ENCODE measurements at places on chromosomes 4 and X.
A peak's percentile ranks its signal among the peaks of the same experiment; 100 is the strongest.

DNA sequence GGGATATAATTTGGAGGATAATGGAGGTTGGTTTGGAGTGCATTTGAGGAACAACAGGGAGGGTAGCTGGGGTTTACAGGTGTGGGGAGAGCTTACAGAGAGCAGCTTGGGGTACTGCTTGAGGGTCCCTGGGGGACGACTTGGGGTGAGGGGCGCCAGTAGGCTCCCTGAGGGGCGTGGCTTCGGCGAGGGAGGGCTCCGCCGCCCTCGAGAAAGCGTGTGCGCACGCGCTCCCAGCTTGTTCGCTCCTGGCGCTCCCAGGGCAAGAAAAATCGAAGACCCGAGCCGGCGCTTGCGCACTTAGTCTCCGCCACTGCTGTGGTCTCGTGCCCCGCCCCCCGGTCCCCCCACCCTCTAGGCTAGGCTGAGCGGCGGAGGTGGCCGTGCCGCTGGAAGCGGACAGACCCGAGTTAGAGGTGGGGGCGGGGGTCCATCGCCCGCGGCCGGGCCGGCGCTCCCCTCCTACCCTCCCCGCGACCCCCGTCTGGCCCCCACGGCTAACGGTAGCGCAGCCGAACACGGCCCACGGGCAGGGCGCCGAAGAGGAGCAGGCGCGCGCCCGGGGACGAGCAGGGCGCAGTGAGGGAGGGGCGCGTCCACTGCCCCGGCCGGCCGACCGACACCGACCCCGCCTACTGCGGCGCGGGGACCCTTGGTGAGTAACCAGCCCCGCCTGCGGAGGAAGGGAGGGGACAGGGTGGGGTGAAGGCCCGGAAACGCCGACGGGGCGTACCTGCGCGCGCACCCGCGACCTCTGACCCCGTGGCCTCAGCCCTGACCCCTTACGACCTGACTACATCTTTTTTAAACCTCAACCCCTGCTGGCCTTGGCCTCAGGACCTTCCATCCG lies 5.4 kb upstream of the CCDC120 start:
- no peak for DNase-seq

GRCh38 chrX:153802513-153803045 lies 8.1 kb downstream of the SSR4 start:
- no peak for DNase-seq

DNA sequence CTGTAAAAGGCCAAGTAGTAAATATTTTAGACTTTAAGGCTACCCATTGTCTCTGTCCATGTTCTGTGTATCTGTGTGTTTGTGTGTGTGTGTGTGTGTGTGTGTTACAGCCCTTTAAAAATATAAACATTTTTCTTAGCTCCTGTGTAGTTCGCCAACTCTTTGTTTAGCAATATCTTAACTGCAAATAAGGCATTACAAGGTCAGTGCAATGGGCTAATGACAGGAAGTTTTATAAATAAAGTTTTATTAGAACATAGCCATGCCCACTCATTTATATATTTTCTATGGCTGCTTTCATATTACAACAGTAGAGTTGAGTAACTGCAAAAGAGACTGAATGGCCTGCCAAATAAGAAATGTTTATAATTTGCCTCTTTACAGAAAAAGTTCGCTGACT lies 5.9 kb upstream of the SLC7A11 start:
- no peak for DNase-seq

- no peak for DNase-seq
Observed at GRCh38 chr4:151147000-151147399, 47.6 kb downstream of the RPS3A start.

DNA sequence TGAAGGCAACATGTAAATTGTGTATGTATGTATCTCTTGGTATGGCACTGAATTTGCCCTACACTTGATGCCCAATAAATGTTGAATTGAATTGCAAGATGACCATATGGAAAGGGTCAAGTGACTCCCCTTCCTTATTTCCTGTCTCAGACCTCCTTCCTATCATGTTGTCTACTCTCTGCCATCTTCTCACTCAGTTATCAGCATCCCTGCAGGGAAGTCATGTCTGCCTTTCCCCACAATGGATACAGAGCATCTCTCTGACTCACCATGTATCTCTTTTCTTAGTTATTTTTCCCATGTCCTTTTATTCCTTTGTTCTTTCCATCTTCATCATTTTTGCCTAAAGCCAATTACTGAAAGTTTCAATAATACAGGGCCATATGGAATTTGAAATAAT lies 22.5 kb downstream of the BMX start:
- no peak for DNase-seq

DNA sequence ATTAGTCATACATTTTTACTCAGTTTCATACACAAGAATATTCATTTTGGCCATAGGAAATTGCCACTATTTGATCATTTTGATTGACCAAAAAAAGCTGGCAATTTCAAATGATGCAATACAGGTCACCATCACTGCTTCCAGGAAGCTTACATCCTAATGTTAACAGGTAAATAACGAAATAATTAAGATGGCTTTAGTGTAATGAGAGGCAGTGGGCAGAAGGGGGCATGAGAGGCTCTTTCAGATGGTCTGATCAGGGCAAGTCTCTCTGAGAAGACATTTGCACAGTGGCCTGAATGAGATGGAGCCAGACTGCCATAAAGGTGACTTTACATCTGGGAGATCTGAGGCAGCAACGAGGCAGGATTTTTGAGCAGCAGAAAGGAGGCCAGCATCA lies 170.7 kb downstream of the SLIT2 start:
- peak; percentile 5 for DNase-seq

- no peak for DNase-seq
Observed at GRCh38 chrX:131747173-131747572, 203.3 kb downstream of the OR13H1 start.

- DNase-seq = no peak
Observed at GRCh38 chrX:133640161-133641015, 225.1 kb upstream of the GPC4 start.

GRCh38 chrX:16807548-16807947 lies 21.3 kb downstream of the TXLNG start:
- DNase-seq = no peak

- DNase-seq = no peak
Observed at GRCh38 chr4:145920205-145920604, 18.4 kb downstream of the ZNF827 start.

DNA sequence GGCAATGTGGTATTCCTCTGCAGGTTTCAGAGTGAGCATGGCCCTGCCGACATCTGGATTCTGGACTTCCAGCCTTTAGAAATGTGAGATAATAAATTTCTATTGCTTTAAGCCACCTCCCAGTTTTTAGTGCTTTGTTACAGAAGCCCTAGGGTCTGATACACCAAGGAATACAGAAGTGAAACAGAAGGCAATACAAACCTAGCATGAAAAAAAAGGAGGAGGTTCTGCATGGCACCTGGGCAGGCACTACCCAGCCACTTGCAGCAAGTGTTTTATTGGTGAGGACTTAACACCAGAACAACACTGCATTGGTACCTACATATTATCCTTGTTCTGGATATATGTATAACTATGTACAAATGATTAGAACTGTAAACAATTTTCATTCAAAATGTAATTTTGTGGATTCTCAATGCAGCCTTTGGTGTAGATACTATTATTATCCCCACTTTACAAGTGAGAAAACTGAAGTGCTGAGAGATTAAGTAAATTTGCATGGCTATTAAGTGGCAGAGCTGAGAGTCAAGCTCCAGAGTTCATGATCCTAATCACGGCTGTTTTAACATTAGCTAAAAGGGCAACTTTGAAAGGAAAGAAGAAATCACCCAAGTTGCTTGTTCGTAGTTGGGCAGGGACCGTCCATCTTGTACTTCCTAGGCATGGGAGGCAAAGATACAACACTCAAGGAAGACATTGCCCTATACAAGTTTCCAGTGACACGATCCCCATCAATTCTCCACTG lies 71.8 kb downstream of the IL21 start:
- no peak for DNase-seq

DNA sequence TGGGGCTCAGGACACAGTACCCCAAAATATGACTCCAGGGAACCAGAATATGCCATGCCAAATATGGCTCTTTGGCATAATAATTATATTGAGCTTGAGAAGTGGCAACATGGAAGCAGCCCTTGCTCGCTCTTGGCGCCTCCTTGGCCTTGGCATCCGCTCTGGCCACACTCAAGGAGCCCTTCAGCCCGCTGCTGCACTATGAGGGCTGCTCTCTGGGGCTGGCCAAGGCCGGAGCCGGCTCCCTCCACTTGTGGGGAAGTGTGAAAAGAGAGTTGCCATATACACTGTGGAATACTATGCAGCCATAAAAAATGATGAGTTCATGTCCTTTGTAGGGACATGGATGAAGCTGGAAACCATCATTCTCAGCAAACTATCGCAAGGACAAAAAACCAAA lies 18.4 kb upstream of the HERC6 start:
- no peak for DNase-seq

- peak; percentile 27 for DNase-seq
Observed at GRCh38 chr4:67727124-67727850, 26.3 kb upstream of the UBA6 start.

- no peak for DNase-seq
Observed at GRCh38 chr4:53702334-53703266, 111.3 kb upstream of the LNX1 start.

DNA sequence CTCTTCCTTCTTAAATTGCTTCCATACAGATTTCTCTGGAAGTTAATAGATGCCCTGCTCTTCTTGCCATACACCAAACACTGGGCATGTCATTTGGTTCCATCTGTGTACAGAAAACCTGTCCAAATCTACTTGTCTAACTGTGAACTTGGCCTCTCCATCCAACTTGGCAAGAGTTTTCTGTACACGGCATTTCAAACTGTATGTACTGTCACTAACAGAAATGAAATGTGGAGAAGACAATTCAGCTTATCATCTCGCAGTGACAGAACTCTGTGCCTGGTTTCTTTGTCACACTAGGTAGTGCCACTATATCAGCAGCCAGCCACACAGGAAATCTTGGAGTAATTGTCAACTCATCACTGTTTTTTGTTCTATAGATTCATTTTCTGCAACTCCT lies 58.2 kb downstream of the CXXC4 start:
- no peak for DNase-seq

DNA sequence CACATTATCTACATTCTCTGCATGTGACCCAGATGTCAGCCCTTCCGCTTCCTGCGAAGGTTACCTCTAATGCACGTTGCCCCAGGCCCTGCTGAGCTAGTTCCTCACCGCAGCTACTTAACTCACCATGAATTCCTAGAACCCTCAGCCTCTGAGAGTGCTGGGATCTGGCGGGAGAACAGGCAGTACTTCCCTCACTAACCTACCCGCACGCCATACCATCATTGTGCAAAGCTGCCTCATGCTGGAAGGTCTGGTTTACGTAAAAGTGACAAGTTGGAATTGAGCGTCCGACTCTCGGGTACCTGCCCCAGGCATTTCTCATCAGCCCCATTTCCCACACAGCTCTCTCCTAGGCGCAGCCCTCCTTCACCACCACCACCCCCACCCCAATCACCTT lies 6.3 kb downstream of the SLC25A4 start:
- no peak for DNase-seq

DNA sequence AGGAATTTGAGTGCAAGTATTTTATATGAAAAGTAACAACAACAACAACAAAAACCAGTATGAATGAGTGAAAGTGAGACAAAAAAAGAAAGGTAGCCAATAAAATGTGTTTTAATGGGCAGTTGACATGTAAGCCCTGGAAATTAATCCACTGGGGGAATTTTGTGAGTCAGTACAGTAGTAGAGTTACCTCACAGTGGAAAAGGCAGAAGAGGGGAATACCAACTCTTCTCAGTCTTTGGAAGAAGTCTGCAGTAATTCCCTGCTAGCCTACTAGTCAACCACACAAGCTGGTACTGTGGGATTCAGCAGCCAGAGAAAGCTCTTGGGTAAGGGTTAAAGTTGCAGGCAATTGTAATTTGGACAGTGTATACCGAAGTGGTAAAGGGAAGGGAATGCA lies 76.3 kb upstream of the IL15 start:
- peak; percentile 3 for DNase-seq

DNA sequence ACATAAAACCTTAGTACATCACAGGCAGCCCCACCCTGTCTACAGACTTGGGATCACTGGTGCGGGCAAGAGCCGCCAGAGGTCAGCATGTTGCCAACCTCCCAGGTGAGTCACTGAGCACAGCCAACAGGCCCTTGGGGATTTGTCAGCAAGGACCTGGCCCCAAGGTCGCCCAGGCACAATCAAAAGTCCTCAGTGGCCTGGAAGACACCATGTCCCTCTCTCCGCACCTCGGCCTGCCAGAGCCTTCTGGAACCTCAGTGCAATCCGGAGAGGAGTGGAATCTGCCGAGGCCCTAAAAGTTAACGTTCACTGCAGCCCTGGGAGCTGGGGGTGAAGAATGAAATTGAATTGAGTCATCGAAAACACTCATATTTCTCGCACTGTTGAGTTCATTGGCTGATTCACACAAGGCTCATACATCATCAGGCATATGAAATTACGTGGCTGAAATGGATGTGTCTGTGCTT lies 74.3 kb downstream of the WFS1 start:
- DNase-seq = no peak

GRCh38 chr4:78038704-78039103 lies 18.4 kb upstream of the FRAS1 start:
- DNase-seq = no peak

GRCh38 chr4:169269916-169270809 lies 593 bp downstream of the SH3RF1 start:
- no peak for DNase-seq

GRCh38 chr4:159401791-159402380 lies 299.0 kb downstream of the RAPGEF2 start:
- no peak for DNase-seq

GRCh38 chrX:76657499-76657898 lies 230.0 kb downstream of the MAGEE1 start:
- DNase-seq = no peak

DNA sequence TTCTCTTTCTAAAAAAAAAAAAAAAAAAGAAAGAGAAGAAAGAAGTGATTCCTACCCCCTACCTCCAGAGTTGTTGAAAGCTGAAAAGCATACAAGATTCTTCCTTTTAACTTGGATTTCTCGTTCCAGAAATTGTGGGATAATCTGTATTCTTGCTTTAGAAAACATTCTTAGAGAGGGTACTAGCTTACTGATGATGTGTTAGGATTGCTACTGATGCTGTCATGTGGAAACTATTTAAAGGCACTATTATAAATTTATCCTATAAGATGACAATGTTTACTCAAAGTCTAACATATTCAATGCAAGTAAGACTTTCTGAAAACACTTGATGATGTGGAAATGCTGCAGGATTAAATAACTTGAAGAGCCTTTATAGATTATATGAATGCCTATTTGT lies 204.0 kb upstream of the PUDP start:
- DNase-seq = no peak
